Cortex of kidney (tissue), 1 donor: ENCODE measurements at places on chromosomes 6 and 20.

DNA sequence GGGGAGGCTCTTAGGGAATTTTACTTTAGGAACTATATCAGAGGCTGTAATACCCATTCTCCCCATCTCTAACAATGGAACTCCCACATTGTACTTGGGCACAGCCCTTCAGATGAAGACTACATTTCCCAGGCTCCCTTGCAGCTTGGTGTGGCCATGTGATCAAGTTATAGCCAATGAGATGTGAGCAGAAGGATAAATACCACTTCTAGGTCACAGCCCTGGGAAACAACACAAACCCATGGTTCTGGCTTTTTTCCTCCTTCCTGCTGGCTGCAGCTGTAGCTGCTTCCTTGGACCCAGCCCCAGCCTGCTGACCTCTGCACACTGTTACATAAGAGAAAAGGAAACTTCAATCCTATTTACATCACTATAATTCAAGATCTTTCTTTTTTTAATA, 445.9 kb upstream of the JARID2 start:
- no peak for DNase-seq

DNA sequence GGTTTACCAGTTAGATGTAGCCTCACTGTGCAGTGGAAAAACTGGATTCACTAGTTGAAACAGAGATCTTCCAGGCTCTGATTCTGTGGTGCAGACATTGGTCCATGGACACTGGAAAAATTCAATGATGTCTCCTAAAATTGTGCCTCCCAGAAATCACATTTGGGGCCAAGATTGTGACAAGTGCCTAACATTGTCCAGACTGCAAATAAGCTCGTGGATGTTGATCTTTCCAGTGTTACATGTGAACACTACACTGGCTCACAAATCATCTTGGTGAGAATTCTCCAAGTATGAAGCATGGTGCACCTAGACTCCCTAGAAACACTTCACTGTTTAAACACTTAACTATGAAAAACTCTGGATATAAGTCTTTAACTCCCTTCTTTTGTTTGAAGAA, 140.4 kb downstream of the HAO1 start:
- DNase-seq = no peak

- DNase-seq = no peak
Measured at GRCh38 chr6:33683051-33683571, 28.4 kb downstream of the UQCC2 start.

DNA sequence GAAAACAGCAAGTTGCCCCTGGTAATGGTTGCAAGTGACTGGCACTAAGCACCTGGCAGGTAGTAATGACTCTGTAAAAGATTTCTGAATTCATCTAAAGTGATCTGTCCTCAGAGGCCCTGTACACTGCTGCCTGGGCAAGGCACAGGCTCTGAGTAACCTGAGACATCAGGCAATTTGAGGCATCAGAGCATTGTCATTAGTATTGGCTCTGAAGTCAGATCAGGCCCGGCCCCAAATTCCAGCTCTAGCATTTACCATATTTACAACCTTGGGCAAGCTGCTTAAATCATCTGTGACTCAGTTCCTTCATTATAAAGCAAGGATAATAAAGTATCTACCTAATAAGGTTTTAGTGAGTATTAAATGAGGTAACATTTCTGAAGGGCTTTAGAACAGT, 17.3 kb upstream of the TENT5A start:
- DNase-seq = no peak

GRCh38 chr20:34999021-34999451, 43.4 kb downstream of the MYH7B start:
- DNase-seq = no peak

- no peak for DNase-seq
Measured at GRCh38 chr6:10542213-10542612, 21.1 kb downstream of the GCNT2 start.

DNA sequence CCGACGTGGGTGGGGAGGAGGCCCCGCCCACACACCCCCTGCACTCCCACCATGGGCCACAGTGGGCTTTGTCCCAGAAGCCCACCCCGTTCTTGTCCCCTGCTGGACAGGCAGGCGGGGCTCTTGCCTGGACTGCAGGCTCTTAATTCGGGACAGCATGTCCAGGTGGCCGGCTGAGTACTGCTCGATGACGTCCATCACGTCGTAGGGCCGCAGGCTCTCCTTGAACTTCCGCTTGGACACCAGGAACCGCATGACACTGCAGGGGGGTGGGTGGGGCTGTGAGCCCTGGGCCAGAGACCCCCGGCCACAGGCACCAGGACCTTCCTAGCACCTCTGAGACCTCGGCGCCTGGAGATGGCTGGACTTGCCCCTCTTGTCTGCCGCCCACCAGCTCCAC, 52.2 kb upstream of the CHRNA4 start:
- no peak for DNase-seq

DNA sequence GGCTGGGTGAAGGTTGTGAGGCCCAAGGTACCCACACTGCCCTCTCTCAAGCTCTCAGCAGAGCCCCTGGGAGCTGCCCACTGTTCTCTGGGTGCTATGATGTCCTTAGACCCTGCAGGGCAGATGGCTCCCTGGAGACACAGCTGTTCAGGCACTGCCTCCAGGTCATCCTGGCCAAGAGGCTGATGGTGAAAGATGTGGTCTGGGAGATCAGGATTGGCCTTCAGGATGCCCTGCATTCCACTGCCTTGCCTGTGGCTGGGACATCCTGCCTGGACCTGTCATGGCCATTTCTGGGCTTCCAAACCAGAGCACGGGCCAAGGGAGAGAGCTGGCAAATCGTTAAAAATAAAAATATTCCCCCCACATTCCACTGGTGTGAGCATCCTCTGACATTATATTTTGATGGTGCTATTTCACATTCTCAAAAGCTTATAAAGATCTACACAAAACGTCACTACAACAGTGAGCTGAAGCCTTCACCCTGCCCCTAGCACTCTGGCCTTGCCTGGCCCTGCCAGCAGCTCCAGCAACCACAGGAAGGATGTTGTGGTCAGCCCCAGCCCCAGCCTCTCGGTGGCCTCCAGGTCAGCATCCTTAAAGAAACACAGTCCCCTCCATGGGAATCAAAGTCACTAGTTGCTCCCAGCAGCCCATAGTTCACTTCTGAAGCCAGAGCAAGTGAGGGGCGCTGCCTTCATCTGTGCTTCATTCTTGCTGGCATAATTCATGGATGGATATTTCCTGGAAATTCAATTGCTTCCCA, 13.5 kb upstream of the KCNK16 start:
- no peak for DNase-seq

DNA sequence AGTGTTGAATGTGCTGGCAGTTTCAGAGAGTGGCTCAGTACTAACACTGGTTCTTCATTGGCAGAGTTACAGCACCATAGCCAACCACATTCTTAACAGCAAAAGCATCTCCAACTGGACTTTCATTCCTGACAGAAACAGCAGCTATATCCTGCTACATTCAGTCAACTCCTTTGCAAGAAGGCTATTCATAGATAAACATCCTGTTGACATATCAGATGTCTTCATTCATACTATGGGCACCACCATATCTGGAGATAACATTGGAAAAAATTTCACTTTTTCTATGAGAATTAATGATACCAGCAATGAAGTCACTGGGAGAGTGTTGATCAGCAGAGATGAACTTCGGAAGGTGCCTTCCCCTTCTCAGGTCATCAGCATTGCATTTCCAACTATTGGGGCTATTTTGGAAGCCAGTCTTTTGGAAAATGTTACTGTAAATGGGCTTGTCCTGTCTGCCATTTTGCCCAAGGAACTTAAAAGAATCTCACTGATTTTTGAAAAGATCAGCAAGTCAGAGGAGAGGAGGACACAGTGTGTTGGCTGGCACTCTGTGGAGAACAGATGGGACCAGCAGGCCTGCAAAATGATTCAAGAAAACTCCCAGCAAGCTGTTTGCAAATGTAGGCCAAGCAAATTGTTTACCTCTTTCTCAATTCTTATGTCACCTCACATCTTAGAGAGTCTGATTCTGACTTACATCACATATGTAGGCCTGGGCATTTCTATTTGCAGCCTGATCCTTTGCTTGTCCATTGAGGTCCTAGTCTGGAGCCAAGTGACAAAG, 17.0 kb upstream of the ADGRF4 start:
- DNase-seq = no peak
